ENCODE measurements at places on chromosomes 1 and 21.
A peak's percentile ranks its signal among the peaks of the same experiment; 100 is the strongest.

- peak; percentile 86 for DNase-seq
Measured at GRCh38 chr1:29156543-29157268, 25.0 kb downstream of the SRSF4 start.

DNA sequence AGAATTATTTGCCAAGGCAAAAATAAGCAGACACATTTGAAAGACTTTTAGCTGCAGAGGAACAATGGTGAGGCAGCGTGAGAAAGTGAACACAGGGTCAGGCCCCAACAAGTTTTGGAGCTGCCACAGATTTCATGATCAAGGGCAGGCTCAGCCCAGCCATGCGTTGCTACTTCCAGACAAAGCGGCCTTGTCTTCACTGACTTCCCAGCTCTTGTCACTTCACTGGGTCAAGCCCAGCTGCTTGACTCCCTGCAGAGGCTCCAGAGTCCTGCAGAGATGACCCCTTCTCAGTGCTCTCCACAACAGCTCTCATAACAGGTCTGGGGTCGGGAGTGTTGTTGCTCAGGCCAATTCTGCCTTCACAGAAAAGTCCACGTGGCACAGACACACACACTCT, 35.8 kb downstream of the HHAT start:
- no peak for DNase-seq

- DNase-seq = no peak
Measured at GRCh38 chr1:151800830-151801229, 4.4 kb downstream of the LINGO4 start.

DNA sequence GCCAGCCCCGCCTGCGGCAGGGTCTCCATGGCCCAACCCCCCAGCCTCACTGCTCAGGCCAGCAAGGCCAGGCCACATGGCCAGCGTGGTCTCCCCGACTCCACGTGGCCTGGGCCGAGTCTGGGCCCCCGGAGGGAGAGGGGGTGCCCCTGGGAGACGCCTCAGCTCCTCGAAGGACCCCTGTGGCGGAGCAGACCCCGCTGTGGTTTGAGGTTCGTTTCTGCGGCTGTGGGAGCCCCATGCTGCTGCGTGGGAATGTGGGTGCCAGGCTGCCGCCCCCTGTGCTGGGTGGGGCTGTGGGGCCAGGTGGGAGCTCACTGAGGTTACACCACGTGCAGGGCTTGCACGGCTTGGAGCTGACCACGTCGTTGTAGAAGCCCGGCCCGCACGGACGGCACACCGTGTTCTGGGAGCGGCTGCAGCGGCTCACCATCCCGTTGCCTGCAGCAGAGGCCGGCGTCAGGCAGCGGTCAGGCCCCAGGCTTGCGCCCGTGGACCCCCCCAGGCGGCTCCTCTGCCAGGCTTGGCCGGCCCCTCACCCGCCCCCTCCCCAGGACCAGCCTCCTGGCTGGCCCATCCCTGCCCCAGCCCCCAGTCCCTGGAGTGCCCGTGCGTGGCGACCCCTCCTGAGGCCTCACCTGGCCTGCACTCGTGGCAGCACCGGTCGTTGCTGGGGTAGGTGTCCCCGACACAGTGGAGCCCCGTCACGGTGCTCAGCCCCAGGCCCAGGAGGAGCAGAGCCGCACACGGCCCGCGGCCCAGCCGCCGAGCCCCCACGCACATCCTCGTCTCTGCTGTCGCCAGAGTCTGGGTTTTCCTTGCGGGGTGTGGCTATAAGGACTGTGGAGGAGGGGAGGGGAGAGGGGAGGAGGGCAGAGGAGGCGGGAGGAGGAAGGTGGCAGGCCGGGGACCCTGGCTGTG, at the start of gene TNFRSF4:
Gene TNFRSF4, minus strand, starts transcription at position 809 of the 921 bp plus-strand sequence. Its CDS starts 26 bp downstream, at position 783.
- DNase-seq = no peak

DNA sequence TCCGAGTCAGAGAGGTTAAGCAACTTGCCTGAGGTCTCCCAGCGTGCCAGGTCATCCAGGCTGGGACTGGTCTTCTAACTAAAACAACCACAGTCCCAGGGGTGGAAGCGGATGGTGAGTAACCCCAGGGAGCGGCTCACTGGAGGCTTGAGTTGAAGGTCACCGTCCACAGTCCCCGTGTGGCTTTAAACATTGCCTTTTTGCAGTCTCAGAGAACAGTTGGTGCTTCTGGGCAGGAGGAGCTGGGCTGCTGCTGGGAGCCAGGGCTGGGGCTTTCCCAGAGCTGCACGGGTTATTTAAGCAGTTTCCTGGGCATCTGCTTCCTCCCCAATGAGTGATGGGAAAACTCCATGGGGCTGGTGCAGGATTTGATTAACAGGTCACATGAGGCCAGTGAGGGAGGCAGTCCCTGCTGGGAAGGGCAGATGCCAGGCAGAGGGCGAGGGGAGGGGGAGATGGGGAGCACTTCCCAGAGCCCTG, 12.3 kb downstream of the ARHGEF10L start:
- DNase-seq = no peak

DNA sequence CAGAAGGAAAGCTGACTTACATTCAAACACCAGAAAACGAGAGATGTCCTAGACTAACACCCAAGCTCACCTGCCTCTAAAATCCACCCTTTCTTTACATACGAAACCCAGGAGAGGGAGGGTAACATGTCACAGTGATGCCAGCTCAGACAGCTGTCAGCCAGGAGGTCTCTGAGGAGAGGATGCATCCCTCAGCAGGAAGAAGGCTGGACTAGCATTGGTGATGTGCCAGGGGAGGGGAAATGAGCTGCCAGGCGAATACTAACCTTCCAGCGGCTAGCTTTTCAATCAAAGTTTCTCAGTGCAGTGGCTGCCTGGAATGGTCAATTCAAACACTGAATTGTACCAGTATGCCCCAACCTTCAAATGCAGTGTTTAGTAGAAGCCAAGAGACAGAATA, 3.6 kb upstream of the UBE2G2 start:
- no peak for DNase-seq

DNA sequence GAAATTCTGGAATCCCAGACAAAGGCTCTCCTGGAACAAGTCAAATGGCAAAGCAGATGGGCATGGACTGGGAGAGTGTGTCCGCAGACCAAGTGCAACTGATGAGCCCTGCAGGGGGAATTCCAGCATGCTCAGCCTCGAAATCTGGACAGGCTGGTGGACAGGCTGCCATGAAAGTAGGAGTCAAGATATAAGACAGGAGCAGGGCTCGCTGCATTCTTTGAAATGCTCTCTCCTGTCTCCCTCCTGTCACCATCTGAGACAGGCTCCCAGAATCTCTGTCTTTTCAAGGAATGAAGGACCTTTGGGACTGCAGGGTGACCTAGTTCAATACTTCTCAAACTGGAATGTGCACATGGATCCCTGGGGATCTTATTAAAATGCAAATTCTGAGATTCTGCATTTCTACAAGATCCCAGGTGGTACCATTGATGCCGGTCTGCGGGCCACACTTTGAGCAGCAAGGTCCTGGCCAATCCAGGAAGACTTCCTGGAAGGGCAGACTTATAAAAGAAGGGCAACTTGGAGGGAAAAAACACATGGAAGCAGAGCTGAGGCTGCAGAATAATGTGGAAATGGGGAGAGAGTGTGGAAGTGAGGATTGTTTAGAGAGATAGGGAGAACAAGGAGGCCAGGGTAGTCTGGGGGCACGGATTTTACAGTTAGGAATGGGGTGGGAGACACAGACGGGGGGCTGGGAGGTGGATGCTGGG, 29.8 kb downstream of the TNNT2 start:
- no peak for DNase-seq

GRCh38 chr1:62593825-62594394, 3.4 kb upstream of the ANGPTL3 start:
- DNase-seq = peak; percentile 16

GRCh38 chr1:56092684-56093570, 486.4 kb downstream of the PLPP3 start:
- peak; percentile 52 for DNase-seq

DNA sequence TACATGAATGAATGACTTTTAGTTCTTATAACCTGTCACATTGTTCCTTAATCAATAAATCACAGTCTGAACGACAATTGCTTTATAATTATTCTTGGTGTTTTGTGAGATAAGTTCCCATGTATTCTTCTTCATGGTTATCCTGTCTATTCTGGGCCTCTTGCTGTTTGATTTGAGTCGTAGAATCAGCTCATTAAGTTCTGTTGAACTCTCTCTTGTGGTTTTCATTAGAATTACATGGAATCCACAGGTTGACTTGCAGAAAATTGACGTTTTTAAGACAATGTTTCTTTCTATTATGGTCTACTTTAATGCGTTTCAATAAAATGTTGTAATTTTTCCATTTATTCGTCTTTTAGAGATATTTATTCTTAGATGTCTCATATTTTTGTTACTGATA, 4.0 kb upstream of the LCE1A start:
- DNase-seq = no peak

- no peak for DNase-seq
Measured at GRCh38 chr1:39272027-39272797, 67.7 kb downstream of the MACF1 start.

GRCh38 chr1:229940684-229941083, 126.4 kb upstream of the GALNT2 start:
- DNase-seq = peak; percentile 22

GRCh38 chr1:54271341-54271740, 71.4 kb downstream of the MRPL37 start:
- no peak for DNase-seq

DNA sequence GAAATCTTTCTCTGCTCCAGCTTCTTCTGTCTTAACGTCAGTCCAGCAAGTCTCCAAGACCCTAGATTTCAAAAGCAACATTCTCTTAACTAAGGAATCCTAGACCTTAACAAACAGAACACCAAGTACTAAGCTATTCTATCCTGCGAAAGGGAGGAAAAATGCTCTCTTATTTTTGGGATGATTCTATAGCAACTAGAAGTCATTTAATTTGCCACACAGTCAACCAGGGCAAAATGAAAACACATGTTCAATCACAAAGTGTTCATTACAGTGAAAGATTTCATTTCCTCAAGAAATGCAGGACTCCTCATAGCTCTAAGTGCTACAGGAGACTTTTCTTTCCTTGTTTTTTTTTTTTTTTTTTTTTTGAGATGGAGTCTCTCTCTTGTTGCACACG, 36.2 kb upstream of the DOCK7 start:
- DNase-seq = no peak

Data from cardiac muscle cell (in vitro differentiated cells and primary cell).